ENCODE measurements at places on chromosomes 4 and X.
A peak's percentile ranks its signal among the peaks of the same experiment; 100 is the strongest.

DNA sequence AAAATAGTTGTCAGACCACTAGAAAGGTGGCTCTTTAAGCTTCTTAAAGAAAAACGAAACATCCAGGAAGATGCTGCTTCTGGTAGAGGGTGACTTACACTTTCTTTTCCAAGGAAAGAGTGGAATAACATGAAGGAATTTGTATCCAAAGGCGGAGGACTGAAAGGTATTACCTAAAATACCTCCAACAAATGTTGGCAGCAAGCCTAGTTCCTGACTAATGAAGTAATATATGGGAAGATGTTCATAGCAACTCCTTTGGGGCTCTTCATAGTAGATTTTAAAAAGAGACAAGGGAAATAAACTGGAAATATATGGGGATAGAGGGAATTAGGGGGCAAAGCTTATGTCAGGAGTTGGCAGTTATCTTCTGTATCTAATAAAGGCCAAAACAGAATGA lies 116.2 kb downstream of the AASDH start:
- DNase-seq: no peak

DNA sequence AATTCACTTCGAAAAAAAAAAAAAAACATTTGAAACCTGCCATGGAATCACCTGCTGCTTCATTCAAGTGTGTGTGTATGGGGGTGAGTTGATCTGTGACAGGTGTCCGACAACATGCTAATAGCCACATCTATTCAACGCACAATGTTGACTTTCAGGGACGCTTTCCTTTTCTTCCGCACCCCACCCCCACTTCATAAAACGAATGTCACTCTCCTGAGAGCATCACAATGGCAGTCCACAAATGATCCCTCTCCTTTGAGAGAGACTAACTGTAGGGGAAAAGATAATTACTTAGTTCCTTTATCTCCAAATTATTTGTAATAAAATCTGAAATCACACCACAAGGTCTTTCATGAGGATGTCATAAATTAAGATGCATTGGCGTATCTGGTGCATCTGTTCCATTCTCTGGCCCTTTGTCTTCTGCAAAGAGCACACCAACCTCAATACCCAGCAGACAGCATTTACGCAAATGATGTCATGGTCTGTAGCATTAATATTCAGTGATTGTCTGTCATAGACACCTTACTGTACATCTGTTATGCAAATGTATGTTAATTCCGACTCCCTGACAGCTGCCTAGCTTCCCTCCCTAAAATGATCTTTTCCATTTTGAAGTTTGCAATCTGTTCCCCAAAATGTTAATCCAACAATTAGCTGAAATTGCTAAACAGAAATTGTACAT lies 640.0 kb upstream of the BOD1L1 start:
- no peak for DNase-seq

DNA sequence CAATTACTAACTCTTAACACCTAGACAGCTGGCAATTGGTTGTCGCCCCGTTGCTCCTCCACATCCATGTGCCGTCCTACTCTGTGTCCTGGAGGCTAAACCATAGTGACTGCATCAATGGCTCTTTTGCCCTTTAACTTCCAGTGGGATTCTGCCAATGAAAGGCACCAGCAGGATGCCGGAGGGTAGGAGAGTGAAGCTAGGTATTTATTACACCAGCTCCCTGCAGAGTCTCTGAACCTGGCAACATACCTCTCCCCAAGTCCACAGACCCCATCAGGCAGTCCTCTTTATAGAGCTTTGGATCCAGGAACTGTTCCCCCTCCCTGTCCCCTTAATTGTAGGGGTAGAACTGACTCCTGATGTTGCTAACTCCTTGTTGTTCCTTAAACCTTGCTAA lies 426.8 kb downstream of the HNRNPD start:
- no peak for DNase-seq

DNA sequence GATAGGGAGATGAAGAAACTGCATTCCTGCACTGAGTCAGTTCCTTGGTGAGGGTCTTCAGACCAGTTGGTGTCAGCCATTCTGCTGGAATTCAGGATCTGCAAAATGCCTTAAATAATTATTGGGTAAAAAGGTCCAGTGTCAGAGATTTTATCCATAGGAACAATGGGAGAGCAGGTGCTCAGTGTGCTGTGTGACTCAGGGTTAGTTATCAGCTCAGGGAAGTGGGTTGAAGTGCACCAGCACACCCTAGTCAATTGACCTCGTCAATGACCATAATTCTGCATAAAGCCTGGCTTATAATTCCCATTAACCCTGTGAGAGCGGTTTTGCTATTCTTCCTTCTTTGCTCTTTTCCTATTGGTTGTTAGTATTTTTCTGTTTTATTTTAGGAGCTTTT lies 37.3 kb downstream of the HERC6 start:
- no peak for DNase-seq

DNA sequence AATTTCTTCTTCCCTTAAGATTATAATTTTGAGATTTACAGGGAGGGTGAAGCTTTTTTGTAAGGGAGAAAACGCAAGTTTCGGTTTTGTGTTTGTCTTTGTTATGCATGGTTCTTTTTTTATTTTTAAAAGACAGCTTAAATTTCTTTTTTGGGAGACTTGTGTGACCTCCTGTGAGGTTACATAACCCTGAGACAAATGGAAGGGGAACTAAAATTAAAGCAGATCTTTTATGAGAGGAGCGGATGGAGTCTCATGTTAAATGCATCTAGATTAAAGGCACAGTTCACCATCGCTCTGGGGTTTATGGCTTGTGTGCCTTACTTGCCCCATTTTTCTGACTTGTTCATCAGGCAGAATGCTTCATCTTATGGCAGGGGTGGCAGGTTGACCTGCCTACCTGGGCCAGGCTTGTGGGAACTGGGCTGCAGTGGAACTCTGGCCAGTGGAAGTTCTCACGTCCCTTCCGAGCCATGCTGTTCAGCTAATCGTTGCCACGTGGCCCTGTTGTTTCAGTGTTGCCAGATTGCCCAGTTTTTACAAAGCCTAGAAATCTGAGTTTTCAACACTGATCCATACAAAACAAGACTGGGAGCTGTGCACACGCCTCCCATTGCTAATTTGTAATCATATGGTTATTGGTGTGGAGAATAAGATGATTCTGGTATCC lies 291.8 kb downstream of the ARHGAP10 start:
- DNase-seq: no peak

- no peak for DNase-seq
These were observed 155.8 kb downstream of the IL15 start for GRCh38 chr4:141792164-141792563.

- no peak for DNase-seq
These were observed 214.9 kb upstream of the UGT8 start for GRCh38 chr4:114383721-114384120.

DNA sequence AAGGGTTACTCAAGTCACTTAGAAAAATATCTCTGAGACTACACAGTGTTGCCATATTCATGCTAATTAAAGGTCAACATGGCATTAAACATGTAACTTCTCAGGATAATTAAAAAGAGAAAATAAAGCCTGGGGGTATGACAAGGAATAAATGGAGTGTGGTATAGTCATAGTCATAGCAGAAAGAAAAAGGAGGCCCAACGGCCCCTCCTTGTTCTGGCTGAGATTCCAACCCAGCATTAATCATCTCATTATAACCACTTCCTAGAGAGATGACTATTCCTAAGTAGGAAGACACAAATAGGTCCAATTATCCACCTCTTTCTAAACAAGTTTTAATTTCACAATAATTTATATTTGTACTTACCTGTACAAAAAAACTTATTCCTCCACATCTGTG lies 778.4 kb upstream of the AADAT start:
- DNase-seq: no peak

GRCh38 chr4:91681544-91681943 lies 622.2 kb upstream of the GRID2 start:
- no peak for DNase-seq

DNA sequence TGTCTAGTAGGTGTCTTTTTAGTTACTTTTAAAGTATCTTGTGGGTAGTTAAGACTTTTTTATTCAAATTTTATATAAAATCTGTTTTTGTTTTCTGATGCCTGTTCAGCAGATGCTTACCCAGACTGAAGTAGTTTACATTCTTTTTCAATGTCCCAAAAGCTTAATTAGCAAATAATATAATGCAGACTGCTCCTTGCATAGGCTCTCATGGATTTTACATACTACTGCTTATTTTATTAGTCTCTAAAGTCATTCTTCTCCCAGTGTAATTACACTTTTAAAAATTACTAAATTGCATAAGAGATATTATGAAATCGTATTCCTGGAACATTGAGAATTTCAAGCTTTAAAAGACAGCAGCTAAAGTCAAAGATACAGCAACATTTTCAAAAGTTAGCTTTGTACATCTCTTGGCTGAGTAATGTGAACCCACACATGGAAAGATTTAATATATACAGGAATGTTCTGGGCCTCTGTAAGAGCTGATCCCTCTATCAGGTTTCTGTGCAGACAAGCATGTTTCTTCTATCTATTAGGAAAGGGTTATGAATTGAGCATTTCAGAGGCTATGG lies 148.4 kb upstream of the SPRY1 start:
- DNase-seq: no peak

DNA sequence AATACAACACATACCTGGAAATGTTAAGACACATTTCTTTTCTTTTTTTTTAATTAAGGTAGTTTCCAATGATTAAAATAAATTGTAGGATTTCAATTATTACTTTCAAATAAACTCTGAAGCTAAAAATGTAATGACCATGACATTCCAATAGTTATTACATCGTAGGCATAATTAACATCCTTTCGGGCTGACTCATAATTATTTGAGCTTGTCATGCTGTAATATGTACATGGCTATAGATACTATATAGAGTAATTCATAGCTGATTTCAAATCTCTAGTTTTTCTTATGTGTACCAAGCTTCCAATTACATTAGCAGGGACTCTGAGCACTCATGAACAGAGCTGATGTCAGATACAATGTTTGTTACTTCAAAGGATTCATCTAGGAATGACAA lies 125.7 kb upstream of the GABRG1 start:
- no peak for DNase-seq

- peak; percentile 61 for DNase-seq
These were observed 8.0 kb upstream of the CPEB2 start for GRCh38 chr4:14994242-14994641.

- DNase-seq: no peak
These were observed 1.3 kb upstream of the MGAT4D start for GRCh38 chr4:140499391-140499790.

GRCh38 chrX:10173331-10173900 lies 16.6 kb downstream of the CLCN4 start:
- no peak for DNase-seq

DNA sequence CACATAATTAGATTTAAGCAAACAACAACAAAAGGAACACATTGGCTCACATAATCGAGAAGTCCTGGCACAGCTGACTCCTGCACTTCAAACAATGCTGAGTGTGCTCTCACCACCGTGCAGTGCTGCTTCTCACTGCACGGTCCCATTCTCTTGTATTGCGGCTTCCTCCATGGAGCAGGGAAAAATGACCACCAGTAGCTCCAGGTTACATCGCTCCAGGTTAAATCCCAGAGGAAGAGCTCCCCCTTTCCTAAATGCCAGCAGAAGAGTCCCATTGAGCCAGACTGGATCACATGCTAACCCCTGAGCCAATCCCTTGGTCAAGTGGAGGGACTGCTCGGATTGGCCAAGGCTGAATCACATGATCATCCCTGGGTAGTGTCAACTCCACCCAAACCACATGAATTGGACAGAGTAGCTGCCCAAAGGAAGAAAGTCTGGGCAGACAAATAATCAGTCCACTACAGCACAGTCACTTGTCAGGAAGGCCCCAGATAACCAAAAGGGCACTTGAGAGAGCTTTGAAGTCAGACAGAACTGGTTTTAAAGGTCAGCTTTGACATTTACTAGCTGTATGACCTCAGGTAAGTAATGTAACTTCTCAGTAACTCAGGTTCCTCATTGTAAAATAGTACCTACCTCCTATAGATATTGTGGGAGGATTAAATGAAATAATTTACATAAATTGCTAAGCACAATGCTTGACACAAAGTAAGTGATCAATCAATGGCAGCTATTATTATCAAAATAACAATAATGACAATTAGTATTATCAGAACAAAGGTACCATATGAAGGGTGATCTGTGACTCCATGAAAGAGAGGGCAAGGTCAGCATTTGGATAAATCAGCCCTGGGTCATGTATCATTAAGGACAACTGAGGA lies 14.3 kb downstream of the TEC start:
- no peak for DNase-seq

DNA sequence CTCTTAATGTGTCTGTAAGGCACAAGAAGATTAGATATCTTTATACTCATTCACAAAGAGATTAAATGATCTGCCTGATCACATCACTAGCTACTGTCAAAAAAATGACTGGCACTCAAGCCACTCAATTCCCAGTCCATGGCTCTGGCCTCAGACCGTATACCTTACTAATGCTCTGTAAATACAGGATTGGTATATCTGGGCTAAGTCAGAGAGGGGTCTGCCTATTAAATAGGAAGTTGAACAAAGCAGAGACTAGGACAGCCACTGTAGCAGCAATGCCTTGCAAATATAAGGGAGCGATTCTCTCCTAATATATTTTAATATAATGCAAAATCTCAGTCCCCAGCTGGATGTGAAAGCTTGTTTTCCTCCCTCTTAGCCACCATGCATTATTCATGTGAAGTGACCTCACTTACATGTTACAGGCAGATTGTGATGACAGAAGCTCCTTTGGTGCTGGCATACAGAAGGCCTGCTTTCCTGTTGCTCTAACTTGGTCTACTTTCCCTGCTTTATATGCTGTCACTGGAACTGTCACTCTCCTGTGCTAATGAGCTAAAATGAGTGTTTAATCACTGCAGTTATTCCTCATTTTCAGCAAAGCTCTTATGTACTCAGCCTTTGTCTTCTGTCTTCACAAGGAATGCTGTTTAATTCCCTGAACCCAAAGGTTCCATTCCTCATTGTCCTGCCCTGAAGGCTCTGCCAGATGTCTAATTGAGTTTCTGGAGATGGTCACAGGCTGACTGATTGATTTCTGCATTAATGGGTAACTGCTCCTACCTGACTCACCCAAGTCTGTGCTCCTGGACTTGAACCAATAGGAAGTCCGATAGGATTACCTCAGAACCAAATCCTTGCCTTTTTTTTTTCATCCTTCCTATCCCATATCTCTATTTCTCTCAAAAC lies 578.2 kb downstream of the KLHL13 start:
- no peak for DNase-seq

- peak; percentile 83 for DNase-seq
These were observed 65.5 kb upstream of the TRIM2 start for GRCh38 chr4:153138736-153139135.

DNA sequence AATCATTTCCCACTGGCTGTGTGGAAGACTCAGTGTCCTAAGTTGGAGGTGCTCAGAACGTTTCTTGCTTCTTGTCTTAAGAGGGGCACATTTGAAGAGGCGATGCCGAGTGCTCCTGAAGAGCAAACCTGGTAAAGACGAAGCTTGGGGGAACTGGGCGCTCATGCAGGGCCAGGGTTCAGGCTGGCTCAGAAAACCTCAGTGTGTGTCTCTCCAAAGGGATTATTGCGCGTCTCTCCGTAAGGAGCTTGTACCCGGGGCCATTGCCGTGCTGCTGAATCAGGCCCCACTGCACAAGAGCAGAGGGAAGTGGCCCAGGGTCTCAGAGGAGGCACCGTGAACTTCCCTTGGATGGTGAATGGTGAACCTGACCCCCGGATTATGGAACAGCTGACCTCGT lies 44.4 kb downstream of the PSAPL1 start:
- DNase-seq: no peak

All from suppressor macrophage (primary cell).